Stimulated activated naive CD4-positive, alpha-beta T cell (primary cell): ENCODE measurements at places on chromosomes 5 and 9.

DNA sequence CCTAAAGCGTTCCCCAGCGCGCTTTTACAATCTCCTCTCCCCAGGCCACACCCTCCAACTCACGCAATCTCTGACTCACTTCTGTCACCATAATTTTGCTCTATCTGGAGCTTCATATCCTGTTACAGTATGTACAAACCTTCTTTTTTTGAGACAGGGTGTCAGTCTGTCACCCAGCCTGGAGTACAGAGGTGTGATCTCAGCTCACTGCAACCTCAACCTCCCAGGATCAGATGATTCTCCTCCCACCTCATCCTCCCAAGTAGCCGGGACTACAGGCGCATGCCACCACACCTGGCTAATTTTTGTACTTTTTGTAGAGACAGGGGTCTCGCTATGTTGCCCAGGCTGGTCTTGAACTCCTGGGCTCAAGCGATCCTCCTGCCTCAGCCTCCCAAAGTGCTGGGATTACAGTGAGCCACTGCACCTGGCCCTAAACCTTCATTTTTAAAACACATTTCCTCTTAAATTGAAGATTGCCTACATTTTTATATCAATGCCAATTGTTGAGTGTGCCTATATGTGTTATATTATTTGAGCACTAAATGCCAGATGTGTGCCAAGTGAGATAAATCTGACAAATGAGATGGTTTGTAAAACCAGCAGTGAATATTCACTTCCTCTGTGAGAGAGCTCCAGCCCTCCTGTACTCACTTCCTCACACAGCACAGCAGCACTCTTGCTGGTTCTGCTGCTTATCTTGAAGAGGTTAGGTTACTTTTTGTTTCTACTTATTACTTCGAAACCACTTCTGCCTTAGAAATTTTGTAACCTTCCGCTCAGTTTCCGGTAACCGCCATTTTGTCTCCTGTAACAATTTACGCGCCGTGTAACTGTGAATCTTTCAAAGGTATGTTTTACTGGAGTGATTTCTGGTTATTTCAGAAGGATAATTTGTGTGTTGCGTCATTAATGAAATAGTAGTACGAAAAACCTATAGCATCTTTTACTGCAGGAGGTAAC lies 57.9 kb downstream of the DOCK8 start:
- peak; percentile 87 for DNase-seq

DNA sequence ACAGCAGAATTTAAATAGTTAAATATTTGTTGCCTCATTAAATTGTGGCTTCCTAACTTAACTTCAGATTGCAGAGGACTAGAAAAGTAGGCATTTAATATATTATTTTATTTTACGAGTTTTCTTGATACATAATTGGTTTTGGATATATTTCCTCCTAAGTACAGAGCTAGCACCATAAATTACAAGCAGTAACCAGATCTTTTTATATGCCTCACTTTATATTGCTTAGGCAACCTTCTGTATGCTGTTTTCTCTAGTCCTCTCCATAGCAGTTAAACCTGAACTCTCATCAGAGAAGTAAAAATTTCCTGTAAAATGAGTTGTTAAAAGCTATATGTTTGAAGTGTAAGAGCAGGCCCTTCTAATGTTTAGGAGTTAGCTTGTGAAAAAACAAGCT lies 144.2 kb downstream of the ZCCHC7 start:
- DNase-seq, result no peak

DNA sequence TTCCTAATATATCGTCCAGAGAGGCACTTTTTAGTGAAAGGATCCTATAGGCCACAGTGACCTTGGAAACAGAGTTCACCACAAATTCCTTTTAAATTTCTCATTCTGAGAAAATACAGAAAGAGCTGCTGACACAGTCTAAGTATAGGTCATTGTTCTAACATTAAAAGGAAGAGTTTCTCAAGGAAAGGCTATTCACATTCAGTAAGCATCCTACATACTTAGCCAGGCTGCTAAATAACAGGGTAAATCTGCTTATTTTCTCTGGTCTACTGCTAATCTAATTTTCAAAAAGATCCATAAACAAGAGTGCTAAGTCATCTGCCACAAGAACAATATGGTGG lies 313.7 kb downstream of the PDE4D start:
- DNase-seq, result no peak

- no peak for DNase-seq
Observed at GRCh38 chr9:20611691-20612287, 10.5 kb downstream of the MLLT3 start.

DNA sequence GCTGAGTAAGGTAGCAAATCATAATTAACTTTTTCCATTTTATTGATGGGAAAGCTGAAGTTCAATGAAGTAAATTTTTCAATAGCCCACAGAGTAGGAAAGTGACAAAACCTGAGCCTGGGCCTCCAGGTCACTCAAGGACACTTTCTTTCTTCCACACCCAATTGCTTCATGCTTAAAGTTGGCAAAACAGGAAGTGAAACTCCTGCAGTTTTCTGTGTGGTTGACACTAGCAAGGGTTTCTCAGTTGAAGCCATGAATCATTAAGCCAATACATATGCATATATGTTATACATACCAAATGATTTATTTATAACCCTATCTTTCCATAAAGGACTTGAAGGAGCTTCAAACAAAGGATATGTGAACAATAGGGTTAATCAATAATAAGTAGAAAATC lies 13.9 kb downstream of the TLR4 start:
- DNase-seq, result no peak

DNA sequence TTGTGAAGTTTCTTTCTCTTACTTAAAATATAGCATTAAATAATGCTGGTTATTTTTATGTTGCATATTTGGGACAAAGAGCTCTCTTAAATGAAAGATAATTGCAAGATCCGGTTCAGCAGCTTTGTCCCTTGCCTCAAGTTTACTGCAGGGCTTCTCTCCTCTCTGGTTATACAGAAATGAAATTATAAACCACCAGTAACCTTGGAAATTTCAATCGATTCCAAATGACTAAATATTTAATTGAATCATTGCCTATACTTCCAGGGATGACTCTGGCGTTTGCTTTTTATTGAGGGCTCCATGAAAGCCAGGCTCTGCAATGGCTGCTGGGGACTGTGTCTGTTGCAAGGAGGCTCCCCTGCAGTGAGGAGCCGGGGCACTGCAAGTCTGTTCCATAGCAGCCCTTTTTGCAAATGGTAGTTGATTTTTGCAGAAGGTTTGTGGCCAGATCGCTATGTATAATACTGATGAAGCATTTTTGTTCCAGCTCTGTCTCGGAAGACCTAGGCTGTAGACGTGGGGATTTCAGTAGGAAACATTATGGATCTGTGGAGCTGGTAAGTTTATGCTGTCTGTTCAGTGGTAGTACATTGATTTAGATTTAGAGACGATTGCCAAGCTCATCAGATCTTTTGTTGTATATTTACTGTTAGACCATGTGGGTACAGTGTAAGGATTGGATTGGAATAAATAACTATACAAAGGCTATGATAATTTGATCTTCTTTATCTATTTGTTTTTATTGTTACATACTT lies at the start of gene GARNL3:
TSS of gene GARNL3 (plus strand) at position 313 of the 758 bp plus-strand sequence. CDS start at position 417, 104 bp downstream.
- DNase-seq, result no peak

GRCh38 chr5:129097498-129098296 lies 3.1 kb downstream of the ISOC1 start:
- DNase-seq, result no peak

DNA sequence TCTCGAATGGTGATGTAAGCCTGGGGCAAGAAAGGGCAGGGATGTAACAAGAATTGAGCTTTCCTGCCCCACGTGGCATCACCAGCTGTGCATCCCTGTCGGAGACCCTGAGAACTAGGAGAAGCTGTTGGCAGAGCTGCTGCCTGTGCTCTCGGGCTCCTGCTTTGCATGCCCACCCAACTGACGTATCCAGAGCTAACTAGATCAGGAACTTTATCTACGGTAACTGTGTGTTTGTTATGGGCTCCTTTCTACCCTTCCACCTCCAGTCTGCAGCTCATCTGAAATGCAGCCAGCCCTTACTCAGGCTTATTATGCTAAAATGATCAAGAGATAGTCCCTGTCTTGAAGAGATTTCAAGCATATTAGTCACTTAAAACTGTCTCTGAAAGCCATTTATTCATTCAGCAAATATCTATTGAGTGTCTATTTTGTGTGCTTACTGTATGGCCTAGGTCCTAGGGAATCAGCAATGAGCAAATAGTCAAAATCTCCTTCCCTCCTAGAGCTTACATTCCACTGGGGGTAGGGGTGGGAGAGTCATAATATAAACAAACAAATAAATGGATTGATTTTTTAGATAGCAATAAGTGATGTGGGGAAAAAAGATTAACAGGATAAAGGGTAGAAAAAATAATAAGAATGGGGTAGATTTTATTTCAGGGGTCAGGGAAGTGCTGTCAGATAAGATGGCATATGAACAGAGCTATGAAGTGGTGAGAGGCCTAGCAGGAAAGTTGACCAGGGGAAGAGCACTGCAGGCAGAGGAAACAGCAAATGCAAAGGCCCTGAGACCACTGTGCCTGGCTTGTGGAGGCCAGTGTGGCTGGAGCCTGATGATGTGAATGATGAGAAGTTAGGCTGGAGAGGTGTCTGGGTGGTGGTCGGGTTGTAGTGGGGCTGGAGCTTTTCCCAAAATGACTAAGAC lies 118.2 kb downstream of the GALNT10 start:
- DNase-seq, result no peak
